ENCODE measurements at places on chromosomes 7 and 10.
A peak's percentile ranks its signal among the peaks of the same experiment; 100 is the strongest.

GRCh38 chr10:29471544-29471859 is 163.3 kb downstream of the SVIL start:
- no peak for DNase-seq

- DNase-seq = no peak
Observed at GRCh38 chr10:42962902-42963231, 114.0 kb upstream of the RET start.

DNA sequence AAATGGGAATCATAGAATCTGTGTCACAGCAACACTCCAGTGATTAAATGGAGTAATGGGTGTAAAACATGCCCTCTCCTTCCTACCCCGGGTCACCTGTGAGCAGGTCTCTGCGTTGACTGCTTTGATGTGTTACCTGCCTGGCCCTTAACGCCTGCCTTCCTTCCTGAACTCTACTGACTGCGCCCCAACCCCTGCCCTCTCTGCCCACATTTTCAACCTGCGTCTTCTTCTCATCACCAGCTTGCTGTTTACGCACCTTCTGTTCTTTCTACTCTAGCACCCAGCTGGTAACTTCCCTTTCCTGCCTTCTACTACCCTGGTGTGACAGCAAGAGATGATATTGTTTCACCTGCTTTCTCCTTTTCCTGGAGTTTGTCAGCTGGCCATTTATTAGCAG is 303.0 kb upstream of the LRGUK start:
- no peak for DNase-seq

DNA sequence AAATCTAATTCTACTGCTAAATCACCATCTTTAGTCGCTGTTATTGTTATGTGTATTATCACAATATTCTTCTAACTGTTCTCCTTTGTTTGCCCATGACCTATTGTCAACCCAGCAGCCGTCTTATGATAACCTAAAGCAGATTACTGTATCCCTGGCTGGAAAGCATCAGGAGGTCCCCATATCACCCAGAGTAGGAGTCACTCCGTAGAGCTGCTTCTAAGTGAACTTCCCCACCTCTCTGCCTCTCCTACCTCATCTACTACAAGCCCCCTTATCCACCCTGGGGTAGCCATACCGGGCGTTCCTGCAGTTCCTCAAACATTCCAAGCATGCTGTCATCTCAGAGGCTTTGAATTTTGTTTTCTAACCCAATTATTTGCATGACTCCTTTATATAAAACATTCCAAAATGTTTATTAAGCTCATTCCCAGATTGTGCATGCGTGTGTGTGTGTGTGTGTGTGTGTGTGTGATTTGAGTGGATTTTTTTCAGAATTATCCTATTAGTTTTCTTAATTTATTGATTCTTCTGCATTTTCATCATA is 39.7 kb downstream of the POU6F2 start:
- DNase-seq = no peak

- DNase-seq = no peak
Observed at GRCh38 chr10:44804661-44805060, 106.5 kb upstream of the TMEM72 start.

- no peak for DNase-seq
Observed at GRCh38 chr7:42278344-42278743, 41.3 kb upstream of the GLI3 start.

DNA sequence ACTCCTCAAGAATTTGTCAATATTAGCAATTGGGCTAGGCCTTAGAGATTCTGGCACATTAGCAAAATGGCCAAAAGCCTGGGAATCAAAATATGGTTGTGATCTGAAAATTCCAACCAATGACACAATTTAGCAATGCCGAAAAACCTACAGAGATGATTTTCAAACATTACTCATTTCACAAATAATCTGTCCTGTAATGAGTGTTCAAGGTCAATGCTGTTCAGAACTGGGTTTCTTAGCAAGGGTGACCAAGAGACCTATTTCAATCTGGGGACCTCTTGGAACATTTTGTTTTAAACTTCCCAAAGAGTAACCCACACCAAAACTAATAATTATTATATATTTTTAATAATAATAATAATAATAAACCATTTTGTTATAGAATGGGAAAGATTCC is 24.1 kb downstream of the ELMO1 start:
- DNase-seq = no peak

- DNase-seq = no peak
Observed at GRCh38 chr7:78111386-78111785, 312.8 kb downstream of the PHTF2 start.

DNA sequence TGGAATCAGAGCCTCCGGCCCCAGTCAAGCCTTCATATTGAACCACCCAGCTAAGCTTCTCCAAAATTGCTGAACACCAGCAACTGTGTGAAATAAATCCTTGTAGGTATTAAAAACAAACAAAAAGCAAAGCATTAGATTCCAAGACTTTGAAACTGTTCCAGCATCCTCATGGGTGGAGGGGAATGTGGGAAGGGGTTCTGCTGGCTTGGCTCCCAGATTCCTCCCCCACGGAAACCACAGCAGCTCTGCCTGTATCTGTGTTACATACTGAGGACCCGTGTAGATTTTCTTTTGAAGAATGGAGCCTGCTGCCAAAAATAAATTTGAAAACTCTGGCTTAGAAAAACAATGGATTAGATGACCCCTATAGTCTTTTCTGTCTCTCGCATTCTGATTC is 20.0 kb downstream of the AKR1B1 start:
- no peak for DNase-seq

DNA sequence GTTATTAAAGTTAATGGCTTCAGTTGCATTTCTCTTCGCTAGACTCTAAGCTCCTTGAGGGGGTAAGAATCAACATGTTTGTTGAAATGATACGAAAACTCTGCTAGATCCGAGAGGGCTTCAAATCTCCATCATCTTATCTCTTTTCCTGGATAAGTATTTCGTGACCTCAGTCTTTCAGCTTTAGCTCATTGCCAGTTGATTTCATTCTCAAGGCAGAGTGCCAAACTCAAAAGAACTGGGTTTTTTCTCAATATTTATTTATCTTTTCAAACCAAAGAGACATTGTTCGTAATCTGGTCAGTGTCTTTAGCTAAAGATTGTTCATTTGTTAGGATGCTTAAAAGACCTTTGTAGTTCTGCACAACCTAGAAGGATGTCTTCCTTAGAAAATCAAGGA is 108.9 kb downstream of the ARID5B start:
- no peak for DNase-seq

DNA sequence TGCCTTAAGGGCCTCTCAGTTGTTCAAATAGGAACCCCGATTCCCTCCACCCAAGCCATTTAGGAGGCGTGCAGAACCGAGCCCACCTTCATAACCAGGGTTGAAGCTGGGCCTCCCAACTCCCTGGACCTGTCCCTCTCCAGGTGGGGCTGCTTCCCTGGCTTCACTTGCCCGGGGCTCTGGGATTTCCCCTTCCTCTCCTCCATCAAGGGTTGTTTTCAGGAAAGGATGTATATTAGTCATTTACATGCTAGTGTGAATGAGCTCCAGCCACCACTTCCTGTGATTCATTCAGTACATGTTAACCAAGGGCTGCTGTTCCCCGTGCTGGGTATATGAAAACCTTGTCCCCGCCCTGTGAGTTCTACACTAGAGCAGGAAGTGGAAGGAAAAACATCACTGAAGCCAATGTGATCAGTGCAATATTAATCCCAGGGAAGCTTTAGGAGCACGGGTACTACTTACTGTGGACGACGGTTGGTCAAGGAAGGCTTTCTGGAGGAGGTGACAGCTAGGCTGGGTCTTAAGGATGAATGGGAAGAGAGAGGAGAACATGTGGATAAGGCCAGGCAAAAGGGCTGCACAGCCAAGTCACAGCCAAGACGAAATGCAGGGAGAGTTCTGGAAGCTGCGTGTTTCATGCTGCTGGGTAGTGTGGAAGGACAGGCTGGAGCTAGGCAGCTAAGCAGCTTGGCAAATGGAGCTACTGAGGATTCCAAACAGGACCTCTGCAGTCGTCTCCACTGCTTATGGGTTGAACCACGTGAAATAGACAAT is 150.1 kb upstream of the SHH start:
- no peak for DNase-seq

DNA sequence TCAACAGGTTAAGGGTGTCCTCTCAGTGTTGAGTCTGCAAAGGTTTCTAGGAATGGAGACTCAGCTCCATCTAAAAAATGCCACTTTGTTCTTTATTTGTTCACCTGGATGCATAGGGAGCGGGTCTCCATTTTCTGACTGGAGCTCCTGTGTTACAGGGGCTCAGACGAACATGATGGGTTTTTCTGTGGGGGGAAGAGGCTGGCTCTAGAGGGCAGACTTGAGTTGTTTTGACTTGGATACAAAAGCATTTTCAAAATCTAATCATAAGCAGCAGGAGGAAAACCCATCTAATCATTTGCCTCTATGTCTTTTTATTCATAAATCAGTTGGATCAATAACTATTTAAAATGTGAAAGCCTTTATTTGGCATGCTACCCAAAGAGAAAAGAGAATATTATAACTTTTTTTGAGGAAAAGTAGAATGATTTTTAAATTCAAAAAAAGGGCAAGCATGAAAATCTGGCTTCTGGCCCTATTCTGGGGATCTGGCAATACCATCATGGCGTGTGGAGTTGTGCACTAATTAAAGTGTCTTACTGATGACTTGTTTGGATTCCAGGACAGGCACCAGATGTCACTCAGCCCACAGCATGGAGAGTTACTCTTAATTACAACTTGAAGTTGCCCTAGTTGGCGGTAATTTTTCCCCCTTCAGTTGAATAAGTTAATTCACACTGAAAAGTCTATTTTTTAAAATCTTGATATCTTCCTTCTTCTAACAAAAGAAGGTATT is 594.9 kb downstream of the REEP3 start:
- DNase-seq = peak; percentile 38

- DNase-seq = no peak
Observed at GRCh38 chr10:132858121-132859081, 72.5 kb upstream of the NKX6-2 start.

DNA sequence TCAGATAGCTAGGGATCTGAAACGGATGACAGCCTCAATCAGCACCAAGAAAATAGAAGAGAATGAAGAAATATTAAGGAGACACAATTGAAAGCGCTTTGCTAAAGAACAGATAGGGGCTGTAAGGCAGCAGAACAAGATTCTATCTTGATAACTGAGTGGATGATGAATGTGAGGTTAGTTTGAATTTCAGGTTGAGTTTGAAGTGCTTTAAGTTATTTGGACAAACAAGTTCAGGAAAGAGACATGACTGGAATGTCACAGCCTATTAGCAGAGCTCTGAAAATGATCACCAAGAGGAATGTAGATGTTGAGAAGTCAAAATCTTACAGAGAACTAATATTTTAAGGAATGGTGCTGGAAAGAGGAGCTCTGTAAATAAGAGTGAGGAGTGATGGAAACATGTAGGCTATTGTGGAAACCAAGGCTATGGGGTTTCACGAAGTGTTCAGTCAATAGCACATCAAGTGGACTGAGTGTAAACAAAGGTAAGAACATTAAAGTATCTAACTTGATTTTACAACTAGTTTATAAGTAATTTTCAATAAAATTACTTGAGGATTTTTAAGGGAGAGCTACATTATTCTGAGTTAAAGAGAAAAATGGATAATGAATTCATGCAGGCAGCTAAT is 61.6 kb downstream of the MEST start:
- DNase-seq = no peak

DNA sequence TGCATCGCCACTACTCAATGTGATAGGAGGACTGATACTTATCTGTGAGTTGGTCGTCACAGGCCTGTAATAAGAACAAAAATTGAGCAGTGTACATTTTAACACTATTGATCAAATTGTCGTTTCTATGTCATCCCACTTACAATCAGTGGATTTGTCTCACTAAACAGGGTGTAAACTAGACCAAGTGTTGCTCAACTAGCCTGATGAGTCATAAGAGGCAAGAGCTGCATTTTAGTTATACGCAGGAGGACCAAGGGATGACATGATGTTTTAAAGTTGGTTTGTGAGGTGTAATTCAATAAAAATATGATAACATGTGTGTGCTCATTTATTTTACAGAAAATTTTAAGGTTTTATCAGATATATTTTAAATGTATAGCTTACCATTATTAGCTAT is 1239.2 kb downstream of the REEP3 start:
- DNase-seq = no peak

DNA sequence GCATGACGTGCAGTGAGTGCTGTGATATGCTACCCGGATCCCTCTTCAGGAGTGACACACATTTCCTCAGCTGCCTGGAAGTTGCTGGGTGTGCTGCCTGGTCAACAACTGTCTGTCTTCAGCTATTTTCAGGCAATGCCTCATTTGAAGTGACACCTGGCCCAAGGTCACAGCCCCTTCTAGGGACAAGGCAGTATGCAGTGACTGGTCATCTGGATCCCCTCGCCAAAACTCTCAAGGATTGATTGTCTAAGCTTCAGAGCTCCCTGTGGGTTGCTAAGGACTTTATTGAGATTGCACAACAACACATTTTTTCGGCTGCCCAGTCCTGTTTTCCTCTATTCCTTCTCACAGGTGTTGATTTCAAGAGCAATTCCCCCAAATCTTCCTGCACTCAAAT is 108.8 kb downstream of the GNAI1 start:
- DNase-seq = no peak

GRCh38 chr7:70334871-70335270 is 736.6 kb downstream of the AUTS2 start:
- DNase-seq = no peak

GRCh38 chr10:47277352-47278151 is 22.4 kb upstream of the GDF10 start:
- DNase-seq = no peak

DNA sequence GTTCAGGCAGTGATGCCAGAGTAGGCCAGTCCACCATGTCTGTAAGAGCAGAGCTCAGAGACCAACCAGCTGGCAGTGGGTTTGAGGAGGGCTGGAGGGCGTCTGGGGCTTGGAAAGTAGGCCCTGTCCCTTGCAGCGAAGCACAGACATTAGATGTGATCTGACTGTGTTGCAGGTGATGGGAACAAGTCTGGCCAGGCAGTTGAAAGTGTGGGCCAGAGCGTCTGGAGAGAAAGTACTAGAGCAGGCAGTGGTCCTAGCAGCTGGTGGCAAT is 53.3 kb downstream of the CHN2 start:
- DNase-seq = no peak

DNA sequence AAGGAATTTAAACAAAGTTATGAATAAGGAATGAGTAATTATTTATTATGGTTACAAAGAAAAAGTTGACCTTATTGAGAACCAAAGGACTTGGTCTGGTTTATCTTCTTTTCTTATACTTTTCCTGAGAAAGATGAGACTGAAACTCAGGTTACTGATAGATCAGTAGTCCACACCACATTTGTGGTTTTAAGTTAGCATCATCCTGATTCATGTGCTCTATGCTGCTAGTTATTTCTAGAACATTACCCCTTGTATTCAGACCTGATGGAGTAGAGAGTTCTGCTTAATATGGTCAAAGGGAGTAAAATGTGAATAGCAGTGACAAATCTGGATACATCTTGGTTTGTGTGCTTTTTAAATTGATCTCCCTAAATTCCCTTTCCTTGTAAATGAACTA is 63.8 kb downstream of the FOXP2 start:
- no peak for DNase-seq

GRCh38 chr7:115070311-115070710 is 148.4 kb downstream of the MDFIC start:
- no peak for DNase-seq

- DNase-seq = peak; percentile 39
Observed at GRCh38 chr10:21510241-21511094, 15.0 kb downstream of the SKIDA1 start.

- no peak for DNase-seq
Observed at GRCh38 chr7:105230486-105230885, 158.2 kb downstream of the SRPK2 start.

Measured in midbrain (tissue), 1 donor.